Naive thymus-derived CD4-positive, alpha-beta T cell (primary cell): ENCODE measurements at places on chromosomes 1 and 21.
A peak's percentile ranks its signal among the peaks of the same experiment; 100 is the strongest.

GRCh38 chr1:212157252-212157651, 121.7 kb downstream of the DTL start:
- no peak for DNase-seq

DNA sequence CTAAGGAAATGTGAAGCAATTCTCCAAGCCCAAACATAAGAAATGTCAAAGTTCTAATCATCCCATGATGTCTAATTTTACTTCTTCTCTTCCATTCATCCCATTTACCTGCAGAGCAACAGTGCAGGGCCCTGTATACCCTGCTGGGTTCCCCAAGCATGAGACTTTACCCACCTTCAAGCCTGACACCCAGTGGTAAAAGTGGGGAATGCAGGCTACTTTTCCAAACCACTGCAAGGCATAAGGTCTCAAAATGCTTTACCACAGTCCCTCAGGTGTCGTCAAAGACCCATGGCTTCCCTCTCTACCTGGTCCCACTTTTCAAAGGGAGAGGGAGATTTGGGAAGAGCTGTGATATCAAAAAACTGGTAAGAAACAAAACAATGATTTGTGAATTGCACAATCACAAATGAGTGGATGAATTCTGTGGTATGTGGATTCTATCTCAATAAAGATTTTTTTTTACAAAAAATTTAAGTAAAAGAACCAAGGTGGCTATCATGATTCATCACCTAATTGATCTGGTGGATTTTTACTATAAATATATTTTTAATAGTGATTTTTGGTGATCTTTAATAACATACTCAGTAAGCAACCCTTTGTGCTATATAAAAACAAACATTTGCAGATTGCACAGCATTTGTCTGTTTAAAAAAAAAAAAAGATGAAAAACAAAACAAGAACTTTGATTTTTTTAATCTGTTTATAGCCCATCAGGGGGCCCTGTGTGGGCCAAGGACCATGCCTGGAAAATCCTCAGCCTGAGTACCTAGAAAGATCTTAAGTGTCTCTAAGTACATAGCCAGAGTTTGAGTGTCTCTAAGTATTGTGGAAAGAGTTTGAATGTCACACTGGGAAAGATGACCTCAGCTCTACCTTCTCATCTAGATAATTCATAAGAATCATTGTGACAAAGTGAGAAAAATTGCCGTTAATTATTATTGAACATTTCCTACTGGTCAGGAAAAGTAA, 73.1 kb upstream of the GJB5 start:
- peak; percentile 5 for DNase-seq

DNA sequence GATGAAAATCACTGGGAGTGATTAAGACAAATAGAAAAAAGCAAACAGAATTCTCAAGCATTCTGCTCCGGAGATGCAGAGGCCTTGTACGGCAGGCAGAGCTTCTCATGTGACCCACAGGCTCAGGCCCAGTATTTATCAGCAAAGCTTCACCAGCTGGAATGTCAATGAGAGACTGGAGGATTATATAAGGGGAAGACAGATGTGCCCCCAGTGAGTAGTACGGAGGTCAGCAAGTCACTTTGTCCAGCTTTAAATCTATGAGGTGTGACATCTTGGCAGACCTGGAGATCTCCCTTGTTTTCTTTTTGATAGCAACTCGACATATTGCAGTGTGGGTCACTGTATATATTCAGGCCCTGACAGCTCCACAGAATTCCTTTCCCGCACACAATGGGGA, 106.8 kb downstream of the HHIPL2 start:
- no peak for DNase-seq

DNA sequence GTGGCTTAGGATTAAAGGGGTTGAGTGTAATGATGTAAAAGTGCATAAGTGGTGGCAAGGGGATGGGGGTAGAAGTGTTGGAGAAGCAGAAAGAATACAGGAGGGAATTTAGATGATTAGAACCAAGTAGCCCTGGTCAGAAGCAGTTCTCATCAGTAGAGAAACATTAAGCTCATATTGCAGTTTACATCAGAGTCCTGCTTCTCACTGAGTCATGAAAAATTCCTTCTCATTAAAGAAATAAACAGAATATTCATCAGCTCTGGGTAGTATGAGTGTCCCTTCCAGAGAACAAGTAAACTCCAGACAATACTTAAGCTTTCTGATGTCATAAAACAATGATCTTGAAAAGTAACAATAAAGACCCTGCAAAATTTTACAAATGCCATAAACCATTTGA, 36.5 kb downstream of the LRRIQ3 start:
- DNase-seq, result no peak

- no peak for DNase-seq
These were observed 8.4 kb downstream of the EFNA3 start for GRCh38 chr1:155086856-155087535.

DNA sequence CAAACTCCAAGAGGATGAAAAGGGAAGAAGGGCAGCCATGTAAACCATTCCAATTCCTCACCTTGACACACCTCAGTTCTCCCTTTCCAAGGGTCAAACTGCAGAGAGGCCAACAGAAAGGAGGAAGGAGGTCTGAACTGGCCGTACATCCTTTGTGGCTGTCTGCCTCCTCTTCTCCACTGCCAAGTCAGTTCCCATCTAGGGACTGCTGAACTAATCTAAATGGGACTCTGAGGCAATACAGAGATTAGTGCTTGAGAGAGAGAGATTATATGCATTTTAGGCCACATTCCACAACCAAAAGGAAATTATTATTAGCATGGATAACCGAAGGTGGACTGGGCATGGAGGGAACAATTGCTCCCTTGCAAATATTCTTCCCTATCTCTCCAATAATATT, 2.7 kb downstream of the ARHGEF11 start:
- no peak for DNase-seq

DNA sequence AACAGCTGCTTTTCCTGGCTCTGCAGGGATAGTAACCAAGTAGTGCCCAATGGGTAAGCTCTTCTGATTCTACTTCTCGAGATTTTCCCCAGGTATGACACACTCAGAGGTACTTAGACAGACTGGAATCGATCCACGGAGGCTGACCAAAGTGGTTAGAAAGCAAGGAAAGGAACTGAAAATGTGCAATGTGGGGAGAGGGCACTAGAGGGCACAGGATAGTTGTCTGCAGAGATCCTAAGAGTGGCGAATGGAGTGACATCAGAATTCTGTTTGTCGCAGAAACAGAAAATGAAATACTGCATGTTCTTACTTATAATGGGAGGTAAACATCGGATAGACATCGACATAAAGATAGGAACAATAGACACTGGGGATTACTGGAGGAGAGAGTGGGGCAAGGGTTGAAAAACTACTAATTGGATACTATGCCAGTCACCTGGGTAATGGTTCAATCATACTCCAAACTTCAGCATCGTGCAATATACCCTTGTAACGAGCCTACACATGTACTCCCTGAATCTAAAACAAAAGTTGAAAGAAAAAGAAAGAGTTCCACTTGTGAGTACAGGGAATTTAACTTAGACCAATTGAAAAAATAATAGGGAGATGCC, 23.3 kb downstream of the CYP2J2 start:
- DNase-seq, result no peak

DNA sequence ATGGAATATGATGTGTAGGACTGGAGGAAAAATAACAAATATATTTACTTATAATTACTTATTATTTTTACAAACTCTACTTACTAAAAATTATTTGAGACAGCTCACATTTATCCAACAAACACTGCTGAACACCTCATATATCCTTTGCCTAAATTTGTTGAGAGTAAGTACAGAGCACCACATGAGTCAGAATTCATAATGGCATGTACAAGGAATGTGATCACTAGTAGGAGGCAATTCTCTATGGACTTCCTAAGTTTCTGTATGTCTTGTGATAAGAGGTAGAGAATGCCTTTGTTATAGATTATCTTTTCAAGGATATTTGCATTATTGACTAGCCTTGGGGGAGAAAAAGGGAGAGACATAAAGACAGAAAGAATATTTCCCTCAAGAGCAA, 8.2 kb upstream of the ST6GALNAC3 start:
- no peak for DNase-seq

GRCh38 chr1:194829492-194829891, 1643.1 kb upstream of the B3GALT2 start:
- no peak for DNase-seq

DNA sequence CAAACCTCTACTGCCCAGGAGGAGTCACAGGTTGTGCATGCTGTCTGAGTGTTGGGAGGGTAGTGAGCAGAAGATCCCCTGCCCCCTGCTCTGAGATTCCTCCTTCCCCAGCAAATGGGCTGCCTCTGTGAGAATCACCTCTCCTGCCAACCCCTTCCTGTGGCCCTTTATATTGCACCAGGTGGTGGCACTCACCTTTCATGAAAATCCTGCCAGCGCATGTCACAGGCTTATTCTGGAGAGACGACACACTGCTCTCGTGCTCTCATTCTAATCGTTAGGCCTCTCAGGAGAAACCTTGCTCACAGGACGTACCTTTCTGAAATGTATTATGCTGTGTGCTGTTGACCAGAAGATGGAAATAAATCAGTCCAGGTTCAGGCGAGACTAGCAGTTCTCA, 113.7 kb downstream of the RGL1 start:
- no peak for DNase-seq

DNA sequence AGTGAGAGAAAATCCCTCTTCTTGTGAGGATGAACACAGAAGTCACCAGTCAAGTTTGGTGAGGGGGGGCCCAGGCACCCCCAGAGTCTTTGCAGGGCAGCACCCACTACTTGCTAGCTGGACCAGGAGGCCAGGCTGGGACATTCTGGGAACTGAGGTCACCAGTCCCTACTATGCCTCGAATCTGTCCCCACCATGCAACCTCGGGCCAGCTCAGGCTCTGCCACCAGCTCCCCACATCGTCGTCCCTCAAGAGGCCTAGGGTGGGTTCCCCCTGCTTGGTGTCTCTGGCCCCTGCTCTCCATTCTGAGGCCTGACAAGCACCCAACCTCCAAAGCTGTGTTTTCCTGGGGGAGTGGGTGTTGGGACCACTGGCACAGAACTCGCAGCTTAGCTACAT, 22.2 kb upstream of the ZNF678 start:
- no peak for DNase-seq

DNA sequence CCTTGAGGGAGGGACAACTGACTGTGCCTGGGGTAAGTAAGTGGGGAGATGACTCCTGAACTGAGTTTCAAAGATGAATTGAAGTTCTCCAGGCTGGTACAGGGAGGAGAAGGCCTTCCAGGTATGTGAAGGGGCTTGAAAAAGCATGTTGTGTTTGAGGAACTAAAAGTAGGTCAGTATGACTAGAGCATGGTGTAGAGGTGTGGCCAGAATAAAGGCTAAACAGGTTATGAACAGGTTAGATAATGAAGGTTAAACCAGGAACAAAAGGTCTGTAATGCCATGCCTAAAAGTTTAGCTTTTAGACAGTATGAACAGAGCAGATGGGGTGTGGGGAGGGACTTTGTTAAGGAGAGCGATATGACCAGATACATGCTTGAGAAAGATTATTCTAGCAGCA, 7.3 kb upstream of the CLSPN start:
- no peak for DNase-seq

- no peak for DNase-seq
These were observed 29.0 kb downstream of the TGFBR3 start for GRCh38 chr1:91856996-91857395.

DNA sequence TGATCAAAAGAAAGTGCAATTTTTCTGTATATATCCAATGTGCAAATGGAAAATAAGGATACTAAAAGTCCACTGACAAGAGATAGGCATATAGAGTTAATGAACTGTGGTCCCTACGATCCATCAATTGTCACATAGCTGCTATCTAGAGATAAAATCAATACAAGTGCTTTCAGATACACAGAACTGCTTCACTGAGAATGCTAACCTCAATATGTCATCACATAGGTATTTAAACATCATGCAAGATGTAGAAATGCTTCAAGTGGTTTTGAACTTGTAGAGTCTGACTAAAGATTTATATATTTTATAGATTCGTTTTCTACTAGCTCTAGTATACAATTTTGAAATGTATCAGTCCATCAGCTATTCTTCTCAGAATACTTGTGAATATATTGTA, 1604.7 kb downstream of the PLA2G4A start:
- DNase-seq, result no peak

- no peak for DNase-seq
These were observed 26.3 kb upstream of the ATF3 start for GRCh38 chr1:212582291-212582690.

GRCh38 chr21:21921410-21922232, 923.4 kb downstream of the NCAM2 start:
- DNase-seq, result no peak

GRCh38 chr1:78419309-78419708, 71.5 kb upstream of the PTGFR start:
- DNase-seq, result no peak

DNA sequence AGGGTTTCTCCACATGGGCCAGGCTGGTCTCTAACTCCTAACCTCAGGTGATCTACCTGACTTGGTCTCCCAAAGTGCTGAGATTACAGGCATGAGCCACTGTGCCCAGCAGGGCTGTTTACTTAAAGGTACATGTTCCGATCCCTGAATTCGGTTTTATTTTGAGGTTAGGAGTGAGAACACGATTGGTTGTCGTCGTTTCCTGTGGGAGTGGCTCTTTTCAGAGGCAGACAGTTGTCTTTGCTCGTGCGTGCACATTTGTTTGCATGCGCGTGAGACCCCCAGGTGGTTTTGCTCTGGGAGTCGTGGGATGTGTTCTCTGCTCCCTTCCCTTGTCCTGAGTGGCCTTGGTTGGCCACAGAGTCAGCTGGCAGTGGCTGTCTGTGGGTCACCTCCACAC, 60.2 kb downstream of the SKI start:
- DNase-seq, result peak; percentile 58

DNA sequence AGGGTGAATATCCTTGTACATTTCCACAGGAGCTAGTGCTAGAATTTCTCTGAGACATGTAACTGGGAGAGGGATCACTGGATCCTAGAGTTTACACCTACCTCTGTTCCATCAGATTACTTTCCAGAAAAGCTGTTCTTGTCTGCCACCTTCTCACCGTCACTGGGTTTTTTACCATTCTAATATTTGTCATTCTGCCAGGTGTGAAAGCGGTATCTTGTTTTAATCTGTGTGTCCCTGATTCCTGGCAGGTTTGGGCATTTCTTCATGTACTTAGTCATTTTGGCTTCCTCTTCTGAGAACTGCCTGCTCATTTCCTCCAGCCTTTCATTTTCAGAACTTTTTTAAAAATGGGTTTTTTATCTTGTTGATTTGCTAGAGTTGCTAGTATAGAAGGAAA, 5.1 kb downstream of the PMF1 start:
- no peak for DNase-seq

GRCh38 chr1:171769754-171770153, 11.7 kb upstream of the METTL13 start:
- DNase-seq, result no peak

GRCh38 chr1:17819129-17819802, 64.1 kb downstream of the ACTL8 start:
- DNase-seq, result no peak

GRCh38 chr1:50308878-50309277, 114.4 kb downstream of the DMRTA2 start:
- no peak for DNase-seq

DNA sequence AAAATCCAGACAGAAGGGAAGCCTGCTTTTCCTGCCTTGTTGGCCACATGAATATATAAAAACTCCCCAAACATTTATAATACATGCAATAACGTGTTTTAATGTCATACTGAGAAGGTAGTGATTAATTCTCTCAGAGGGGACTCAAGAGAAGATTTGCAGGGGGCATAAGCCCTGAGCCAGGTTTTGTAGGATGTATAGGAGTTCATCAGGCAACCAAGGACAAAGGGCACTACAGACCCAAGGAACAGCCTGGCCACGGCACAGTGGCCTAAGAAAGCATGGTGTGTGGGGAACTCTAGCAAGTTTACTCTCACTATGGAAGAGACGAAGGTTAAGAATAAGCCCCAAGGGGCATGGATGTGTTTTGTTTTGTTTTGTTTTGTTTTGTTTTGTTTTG, 15.4 kb upstream of the TNNI1 start:
- DNase-seq, result no peak

- no peak for DNase-seq
These were observed 1.4 kb upstream of the RGS2 start for GRCh38 chr1:192807211-192808162.
